Suppressor macrophage treated with lipopolysaccharide for 4 hours (primary cell): ENCODE measurements at places on chromosomes 12 and 14.

DNA sequence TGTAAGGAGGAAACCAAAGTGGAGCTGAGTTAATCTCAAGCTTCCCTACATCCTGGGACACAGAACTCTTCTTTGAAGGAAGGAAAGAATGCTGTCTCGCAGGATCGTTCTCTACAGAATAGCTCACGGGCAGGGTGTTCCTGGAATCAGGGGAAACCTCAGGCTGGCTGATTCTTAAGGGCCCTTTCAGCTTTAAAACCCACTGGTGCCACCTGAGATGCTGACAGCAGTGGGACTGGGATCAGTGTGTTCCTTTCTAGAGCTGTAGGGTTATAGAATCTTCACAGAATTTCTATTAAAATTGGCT lies 47.8 kb downstream of the UBE3B start:
- DNase-seq: no peak

- DNase-seq: no peak
These were observed 25.4 kb upstream of the ALDH2 start for GRCh38 chr12:111741235-111741812.

- DNase-seq: no peak
These were observed 36.1 kb downstream of the CRY1 start for GRCh38 chr12:107057071-107057834.

- peak; percentile 68 for DNase-seq
These were observed 1.1 kb downstream of the DIP2B start for GRCh38 chr12:50505675-50506530.

GRCh38 chr12:130924966-130925665 lies 28.6 kb upstream of the ADGRD1 start:
- no peak for DNase-seq

- peak; percentile 83 for DNase-seq
These were observed 1028.9 kb upstream of the TMEM132C start for GRCh38 chr12:127238107-127238506.

GRCh38 chr14:98919434-98919833 lies 352.6 kb downstream of the BCL11B start:
- DNase-seq: no peak

- no peak for DNase-seq
These were observed 353.9 kb downstream of the DUSP6 start for GRCh38 chr12:88998421-88998820.

GRCh38 chr12:130480887-130481286 lies 143.2 kb downstream of the PIWIL1 start:
- no peak for DNase-seq

GRCh38 chr12:111076611-111077451 lies 156.5 kb upstream of the MYL2 start:
- DNase-seq: no peak

DNA sequence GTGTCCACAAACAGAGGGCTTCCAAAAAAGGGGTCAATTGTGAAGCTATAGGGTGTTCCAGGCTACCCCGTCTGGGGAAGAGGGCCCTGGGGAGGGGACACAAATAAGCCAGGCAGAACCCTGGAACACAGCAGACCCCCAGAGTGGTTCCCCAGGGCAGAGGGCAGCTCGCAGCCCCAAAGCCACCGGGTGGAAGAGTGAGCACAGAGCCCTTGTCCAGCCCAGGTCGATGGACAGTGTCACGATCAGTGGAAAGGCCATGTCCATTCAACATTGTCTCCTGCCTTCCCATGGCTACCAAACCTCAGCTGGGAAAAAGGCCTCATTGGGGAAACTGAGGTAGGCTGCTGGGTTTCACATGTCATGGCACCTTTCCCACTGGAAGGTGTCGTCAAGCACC lies 131.4 kb downstream of the DICER1 start:
- no peak for DNase-seq

- DNase-seq: no peak
These were observed 52.2 kb downstream of the SSH1 start for GRCh38 chr12:108805136-108805535.

DNA sequence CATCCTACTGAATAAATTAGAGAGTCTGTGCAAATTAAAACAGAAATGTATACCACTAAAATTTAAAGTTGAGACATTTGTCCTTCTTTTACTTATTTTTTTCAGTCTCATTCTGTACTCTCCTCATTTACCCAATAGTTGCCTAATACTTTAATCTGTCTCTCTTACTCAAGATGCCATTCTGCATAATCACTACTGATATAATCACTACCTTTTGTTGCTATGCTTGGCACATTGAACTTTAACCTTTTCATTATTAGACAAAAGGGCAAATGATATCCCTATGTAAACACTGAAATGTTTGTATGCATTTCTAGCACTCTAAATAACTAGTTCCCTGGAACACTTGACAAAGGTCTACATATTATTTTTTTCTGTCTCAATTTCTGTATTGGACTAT lies 1108.3 kb upstream of the FLRT2 start:
- no peak for DNase-seq

GRCh38 chr12:127178463-127178862 lies 1088.5 kb upstream of the TMEM132C start:
- DNase-seq: no peak

GRCh38 chr12:105226219-105226618 lies 9.8 kb downstream of the APPL2 start:
- peak; percentile 61 for DNase-seq

DNA sequence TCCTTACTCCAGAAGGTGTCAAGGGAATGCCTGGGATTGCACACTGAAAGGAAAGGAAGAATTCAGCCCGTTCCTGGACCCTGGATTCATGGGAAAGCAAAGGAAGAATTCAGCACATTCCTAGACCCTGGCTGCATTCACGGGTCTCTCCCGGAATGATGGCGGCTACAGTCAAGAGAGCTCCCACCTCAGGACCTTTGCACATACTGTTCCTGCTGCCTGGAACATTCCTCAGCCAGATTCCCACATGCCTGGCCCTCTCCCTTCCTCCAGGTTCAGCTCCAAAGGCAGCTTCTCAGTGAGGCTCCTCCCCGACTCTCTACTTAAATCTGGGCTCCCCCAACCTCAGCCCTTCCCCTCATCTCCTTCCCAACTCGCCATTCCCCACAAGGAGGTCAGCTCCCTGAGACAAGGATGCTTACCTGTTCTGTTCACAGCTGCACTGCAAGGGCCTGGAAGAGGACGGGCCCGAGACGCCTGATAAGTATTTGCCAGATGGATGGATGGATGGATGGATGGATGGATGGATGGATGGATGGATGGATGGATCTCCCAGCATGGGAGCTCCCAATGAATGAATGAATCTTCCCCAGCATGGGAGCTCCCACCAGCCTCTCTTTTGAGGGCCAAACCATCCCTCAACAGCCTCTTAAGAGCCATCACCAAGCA lies 77.4 kb downstream of the NCOR2 start:
- no peak for DNase-seq

DNA sequence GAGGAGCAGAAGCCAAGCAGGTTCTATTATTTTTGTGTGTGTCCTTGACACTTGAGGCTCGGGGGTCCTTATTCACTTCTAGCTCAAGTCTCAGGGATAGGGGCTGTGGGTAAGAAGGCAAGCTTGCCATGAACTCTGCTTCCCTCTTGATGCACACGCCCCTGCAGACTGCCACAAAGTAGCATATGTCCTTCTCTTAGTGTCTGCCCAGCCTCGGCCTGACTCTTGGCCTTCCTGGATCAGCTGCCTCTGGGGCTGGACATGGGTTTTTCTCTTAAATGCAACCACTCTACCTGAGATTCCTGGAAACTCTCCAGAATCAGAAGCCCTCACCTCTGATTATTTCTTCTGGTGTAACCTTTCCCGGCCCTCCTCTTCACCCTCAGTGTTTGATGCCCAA lies 28.2 kb upstream of the PEX5 start:
- DNase-seq: no peak

GRCh38 chr12:124227951-124228711 lies 66.8 kb upstream of the RFLNA start:
- DNase-seq: no peak

- no peak for DNase-seq
These were observed 47.4 kb downstream of the ST8SIA1 start for GRCh38 chr12:22287101-22287500.

DNA sequence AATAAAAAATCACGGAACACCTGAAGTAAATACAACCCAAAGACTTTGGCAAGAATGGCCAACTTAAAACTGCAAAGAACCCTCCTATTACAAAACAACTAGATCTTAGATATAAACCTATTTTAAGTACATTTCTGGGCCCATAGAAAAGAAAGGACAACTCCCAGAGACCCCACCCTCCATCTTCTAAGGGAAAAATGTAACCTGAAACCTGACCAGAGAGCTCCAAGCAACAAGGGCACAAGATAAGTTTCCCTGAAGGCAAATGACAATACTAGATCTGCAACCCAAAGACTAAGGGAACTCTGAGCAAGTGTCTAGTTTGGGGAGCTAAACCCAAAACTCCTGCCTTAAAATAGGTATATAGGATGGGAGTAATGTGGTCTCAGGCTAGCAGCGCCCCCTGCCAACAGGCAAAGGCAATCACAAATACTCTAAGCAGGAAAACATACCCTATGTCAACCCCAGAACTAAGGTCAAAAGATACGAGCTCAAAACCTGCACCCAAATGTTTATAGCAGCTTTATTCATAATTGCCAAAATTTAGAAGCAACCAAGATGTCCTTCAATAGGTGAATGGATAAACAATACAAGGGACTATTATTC lies 218.9 kb downstream of the ITPR2 start:
- DNase-seq: peak; percentile 18

GRCh38 chr14:33465846-33466700 lies 484.8 kb downstream of the EGLN3 start:
- DNase-seq: no peak

DNA sequence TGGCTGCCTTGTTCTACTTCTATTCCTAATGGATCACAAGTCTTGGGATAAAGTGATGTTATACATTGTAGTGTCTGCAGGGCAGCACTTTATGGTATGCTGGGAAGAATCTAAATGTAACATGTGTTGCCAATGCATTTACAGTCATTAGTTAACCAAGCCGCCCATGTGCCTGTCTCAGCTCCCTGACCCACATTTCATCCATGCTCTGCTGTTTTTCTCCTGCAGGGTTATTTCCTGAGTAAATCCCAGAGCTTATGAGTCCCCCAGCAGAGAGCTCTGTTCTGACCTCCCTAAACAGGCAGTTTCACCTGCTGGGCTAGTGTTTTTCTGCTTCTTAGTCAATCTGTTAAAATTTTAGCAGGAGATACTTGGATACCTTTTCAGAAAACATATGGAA lies 4.4 kb upstream of the TMTC2 start:
- no peak for DNase-seq
